ENCODE measurements at places on chromosomes 4 and X.

- no peak for DNase-seq
These were observed 181.3 kb downstream of the RAB28 start for GRCh38 chr4:13302876-13303275.

GRCh38 chr4:118927974-118928373 is 39.3 kb downstream of the SYNPO2 start:
- DNase-seq = no peak

DNA sequence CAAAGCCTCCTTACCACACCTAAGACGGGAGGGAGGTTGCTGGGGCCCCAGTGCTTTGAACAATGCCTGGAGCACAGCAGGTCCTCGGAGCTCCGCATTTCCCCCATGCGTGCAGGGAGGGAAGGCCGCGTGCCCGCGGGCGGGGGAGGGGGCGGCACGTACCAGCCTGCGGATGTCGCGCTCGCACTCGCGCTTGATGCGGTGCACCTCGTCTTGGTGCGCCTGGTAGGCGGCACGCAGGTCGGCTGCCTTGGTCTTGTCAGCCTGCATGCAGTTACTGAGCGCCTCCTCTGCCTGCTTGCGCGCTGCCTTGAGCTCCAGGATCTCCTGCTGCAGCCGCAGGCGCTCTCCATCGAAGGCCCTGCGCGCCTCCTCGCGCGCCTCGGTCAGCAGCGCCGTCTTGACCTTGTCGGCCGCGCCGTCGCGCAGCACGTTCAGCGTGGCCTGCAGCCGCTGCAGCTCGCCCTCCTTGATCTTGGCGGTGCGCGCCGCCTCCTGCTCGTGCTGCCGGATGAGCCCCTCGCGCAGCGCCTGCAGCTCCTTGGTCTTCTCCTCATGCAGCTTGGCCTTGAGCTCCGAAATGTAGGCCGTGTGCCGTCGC is 87.2 kb upstream of the C4orf50 start:
- DNase-seq = no peak

DNA sequence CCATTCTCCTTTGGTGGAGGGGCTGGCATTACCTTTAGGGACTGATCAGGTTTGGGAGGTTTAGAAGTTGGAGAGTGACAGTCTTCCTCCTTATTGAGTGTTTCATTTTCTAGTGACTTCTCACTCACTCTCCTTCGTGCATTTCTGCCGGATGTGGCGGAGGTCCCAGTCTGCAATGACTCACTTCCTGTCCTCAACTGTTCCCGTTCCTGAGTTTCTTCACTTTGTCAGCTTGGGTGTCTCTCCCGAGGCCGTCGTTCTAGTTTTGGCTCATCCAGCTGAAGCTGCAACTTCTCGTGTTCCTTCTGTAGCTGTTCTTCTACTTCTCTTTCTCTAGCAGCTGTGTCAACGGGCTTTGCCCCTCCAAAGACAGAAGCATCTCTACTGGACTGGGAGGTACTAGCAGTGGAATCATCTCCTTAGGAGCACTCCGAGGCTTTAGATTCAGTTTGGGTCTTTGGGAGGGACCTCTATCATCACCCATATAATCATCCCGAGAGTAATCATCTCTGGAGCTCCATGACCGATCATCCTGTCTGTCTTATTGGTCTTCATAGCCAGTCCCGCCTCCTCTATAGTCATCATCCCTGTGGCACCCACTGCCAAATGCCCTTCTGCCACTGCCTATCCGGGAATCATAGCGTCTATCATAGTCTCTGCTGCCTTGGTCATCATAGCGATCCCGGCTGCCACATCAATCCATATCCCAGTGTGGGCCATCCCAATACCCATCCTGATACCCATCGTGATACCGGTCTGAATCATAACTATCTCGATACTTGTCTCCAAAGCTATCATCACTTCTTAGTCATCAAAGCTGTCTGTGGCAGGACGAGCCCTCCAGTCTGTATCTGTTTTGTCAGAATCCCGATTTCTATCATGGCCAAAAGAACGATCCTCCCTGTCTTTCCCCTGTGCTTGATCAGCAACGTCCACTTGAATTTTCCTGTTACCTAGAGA is 35.3 kb upstream of the VSIG4 start:
- peak; percentile 0 for DNase-seq

DNA sequence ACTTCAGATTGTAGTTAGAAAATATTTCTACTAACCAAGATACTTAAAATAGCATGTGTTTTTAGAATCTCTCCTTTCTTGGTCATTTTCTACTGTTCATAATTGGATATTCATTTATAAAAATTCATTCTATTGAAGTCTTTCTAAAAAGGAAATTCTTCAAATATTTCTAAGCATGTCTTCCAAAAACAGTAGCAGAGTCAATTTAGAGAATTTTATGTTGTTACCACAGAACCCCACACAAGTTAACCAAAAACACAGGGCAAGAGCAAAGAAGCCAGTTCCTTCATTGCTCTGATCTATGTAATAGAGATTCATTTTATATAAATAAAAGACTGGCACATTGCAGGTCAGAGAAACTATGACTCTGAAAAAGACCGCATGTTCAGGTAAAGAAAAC is 345.1 kb upstream of the PITX2 start:
- DNase-seq = no peak

DNA sequence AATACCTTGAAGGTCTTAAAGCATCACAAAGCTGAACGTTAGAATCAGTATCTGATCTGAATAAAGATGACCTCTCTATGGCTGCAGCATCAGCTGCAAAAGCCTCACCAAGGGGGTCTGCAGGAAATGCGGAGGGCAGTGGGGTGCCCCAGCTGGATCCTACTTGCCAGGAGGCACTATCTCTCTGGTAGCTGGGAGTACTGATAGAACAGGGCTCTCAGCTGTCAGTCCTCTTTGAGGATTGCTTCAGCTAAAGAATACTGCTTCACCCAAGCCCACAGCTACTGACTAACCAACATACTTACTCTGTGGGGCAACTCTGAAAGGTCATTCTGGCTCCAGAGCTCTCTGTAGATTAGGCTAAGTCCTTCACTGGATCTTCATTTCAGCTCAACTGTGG is 112.5 kb upstream of the ZFP42 start:
- no peak for DNase-seq

- no peak for DNase-seq
These were observed 272.1 kb upstream of the AGTR2 start for GRCh38 chrX:115898382-115899001.

Data from activated CD4-positive, CD25-positive, alpha-beta regulatory T cell treated with anti-CD3 and anti-CD28 coated beads, Interleukin-2, amount 50 U/mL, for 16 hours (primary cell).